ENCODE measurements at places on chromosomes 11 and 22.

GRCh38 chr11:25576320-25576719, 755.6 kb upstream of the ANO3 start:
- DNase-seq = no peak

DNA sequence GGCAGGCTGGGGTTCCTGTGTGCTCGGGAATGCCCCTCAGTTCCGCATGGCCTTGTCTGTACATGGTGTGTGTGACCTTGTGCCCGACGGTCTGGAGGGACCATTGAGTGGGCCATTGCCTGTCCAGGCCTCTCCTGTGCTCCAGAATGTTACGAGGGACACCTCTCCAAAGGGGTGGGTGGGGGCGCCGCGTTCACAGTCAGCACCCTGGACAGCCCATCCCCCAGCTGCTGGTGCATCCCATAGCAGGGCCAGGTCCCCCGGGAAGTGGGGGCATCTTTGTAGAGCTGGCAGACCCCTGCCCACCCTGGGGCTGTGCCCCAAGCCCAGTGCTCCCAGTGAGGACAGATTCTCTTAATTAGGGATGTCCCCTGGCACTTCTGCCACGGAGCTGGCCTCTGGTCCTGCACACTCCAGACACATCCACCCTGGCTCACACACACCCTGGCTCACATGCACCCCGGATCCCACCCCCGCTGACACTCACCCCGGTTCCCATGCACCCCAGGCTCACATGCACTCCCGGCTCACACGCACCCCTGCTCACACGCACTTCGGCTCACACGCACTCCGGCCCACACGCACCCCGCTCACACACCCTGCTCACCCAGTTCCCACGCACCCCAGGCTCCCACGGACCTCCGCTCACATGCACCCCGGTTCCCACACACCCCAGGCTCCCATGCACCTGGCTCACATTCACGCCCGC, 15.6 kb downstream of the TSPAN4 start:
- no peak for DNase-seq

DNA sequence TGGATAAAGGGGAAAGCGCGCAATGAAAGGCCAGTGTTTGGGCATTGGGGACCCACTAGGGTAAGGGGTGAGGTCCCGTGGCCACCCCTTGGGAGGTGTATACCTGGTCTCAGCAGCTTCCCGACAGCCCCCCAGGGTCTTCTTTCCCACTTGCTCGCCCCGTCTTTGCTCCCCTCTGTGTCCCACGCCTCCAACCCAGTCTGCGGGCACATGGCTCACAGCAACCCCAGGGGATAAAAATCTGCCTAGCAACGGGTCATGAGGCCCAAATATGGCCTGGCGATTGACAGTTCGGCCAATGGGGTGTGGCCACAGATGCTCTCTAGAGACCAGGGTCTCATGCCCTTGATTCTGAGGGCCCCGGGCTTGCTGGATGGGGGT, 41.6 kb downstream of the AHNAK start:
- no peak for DNase-seq

- DNase-seq = no peak
Observed at GRCh38 chr11:105298174-105298573, 158.6 kb upstream of the CARD18 start.

DNA sequence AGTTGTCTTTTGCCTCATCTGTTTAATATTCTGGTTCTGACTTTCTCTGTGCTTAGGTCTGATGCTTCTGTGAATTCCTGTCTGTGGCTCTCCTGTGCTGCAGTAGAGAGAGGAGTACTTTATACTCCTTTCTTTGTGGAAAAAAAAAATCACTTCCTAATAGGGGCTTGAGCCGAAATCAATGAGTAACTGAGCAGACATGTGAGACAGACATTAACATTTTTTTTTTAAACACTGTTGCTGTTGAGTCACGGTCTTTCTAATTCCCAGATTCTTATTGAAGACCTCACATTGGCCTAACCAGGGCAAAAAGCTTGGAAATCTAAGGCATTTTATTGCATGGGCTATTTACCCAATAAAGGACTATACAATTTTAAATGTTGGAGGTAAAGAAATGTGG, 86.1 kb downstream of the GRM5 start:
- peak; percentile 38 for DNase-seq

DNA sequence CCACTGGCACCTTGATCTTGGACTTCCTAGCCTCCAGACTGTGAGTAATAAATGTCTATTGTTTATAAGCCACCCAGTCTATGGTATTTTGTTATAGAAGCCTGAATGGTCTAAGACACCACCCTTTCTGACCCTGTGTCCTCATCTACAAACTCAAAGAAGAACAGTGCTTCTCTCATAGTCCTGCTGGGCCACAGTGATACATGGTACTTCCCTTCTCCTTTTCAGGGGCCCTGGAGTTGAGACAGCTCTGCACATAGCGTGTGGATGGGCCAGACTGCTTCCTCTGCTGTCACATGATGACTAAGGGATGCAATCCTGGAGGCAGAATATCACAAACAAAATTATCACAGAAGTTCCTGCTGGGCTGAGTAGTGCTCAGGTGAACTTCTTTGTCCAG, 5.0 kb downstream of the KCNJ11 start:
- DNase-seq = no peak

GRCh38 chr11:62665599-62666258, 617 bp downstream of the CSKMT start:
- DNase-seq = peak; percentile 65

DNA sequence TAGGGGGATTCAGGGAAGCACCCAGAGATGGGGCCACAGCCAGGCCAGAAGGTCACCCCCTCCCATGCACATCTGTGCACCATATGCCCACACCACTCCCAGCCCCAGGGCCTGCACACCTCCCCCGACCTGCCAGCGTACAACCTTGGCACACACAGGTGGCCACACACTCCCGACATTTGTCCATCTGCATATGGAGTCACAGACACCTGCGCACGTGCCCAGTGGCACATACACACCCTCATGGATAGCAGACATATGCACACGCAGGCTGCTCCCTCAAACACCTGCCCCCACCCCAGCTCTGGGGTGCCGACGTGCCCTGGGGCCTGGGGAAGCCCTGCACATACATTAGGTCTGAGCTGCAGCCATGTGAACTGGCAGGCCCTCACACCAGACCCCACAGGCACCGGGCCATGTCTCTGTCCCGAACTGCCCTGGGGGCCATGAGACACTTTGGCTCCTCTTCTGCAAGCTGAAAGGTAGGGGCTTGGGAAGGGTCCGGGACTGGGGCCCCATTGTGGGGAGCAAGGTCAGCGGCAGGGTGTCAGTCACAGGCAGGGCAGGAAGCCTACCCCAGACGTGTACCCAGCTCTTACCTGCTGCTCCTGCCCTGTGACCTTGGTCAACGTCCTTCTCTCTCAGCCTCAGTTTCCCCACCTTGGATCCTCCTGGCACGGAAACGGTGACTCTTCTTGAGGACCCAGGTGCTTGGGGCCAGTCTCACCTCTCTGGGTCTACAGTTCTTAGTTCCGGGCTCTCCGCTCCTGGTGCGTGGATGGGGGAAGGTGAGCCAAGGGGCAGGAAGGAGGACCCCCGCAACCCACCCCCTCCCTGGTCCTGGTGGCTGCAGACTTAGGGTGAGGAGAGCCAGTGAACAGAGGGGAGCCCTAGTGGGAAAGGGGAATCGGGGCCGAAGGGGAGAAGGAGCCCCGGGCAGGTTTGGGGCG, 579 bp upstream of the CABP7 start:
- DNase-seq = no peak
